ENCODE measurements at places on chromosomes 5 and 9.

- no peak for DNase-seq
Observed at GRCh38 chr5:107542831-107543231, 127.9 kb downstream of the EFNA5 start.

DNA sequence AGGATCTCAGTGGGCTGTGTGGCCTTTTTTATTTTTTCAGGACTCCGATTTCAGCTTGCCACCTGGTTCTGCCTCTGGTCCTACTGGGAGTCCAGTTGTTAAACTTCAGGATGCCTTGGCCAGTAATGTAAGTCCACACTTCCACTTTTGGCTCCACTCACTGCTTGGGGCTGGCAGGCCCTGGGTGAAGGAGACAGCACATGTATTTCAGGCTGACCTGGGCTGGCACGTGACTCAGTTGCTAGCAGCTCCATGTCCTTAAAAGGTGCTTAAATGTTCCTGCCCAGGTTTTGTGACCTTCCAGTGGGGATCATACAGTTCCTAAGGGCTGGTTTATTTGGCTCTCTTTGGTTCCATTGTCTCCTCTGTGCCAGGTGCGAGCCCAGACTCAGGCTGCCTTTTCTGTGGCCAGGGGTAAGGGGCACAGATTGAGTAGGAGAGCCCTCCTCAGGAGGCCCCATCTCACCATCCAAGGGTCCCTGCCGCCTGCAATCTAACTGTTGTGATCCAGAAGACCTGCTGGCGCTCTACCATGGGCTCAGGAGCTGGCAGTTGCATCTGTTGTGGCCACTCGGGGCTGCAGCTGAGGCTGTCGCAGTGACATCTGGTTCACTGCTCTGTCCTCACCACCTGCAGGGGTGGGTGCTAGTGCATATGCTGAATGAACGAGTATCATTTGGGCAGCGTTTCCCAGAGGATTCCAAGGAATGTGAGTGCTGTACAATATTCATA lies 19.2 kb upstream of the POMT1 start:
- DNase-seq = no peak

DNA sequence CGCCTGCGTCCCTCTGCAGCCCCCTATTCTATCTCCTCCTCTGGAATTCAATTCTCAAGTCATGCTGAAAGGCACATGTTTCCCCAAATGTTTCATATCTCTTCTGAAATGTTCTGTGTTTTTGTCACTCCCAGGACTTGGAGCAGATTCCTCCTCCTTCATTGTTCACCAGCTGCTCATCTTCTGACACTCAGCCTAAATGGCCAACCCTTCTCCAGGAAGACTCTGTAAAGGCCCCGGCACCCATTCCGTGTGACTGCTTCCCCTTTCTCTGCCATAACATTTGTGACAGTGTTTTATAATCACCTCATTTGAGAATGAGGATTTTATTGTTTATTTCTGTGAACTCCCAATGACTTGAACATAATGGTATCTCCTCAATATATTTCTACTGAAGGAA lies 170.8 kb upstream of the ADAMTS16 start:
- no peak for DNase-seq

DNA sequence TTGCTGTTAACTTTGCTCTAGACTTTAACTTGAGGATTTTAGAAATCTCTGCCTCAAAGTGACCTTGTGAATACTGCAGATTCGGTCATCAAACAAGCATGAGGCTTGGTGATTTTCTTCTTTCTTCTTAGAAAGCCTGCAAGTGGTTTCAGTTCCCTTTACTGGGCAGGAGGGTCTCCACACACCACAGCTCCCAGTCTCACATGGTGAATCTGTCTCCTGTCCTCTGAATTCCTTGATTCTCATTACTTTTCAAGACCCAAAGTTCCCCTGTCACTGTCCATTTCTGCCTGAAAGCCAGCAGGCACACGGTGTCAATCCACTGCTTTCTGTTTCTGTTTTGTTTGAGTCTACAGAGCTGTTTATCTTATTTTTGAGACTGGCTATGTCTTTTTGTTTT lies 14.1 kb downstream of the HSPB3 start:
- DNase-seq = no peak

DNA sequence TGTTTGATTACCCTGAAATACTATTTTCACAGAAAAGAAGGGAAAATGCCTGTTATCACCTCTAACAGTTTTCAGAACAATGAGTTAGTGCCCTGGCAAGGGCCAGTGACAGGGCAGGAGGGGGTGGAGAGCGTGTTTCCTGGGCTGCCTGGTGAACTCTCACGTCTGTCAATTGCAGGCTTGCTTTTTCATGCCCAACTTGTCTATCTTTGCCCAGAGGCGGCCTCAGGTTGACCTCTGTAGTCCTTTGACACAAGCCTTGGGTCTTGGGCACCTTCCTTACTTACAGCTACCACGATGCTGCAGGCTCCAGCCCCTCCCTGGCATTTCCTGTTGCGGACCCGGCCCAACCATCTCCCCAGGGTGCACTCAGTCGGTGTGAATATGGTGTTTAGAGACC lies 2.2 kb upstream of the CEL start:
- DNase-seq = no peak

DNA sequence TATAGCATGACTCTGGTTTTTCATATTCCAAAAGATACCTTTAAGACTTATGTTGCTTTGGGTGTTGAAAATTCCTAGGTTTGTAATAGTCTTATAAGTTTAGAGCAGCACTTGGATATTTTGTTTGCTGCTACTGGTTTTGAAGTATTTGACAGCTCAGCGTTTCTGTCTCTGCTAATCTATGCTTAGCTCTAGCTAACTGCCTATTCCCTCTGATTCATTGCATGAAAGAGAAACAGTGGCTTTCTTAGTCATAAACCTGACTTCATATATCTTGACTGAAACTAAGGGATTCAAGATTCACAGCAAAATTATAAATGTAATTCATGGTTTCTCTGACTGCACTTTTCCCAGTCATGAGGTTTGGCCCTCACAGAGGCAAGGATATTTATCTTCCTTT lies 35.6 kb upstream of the ANXA1 start:
- no peak for DNase-seq

DNA sequence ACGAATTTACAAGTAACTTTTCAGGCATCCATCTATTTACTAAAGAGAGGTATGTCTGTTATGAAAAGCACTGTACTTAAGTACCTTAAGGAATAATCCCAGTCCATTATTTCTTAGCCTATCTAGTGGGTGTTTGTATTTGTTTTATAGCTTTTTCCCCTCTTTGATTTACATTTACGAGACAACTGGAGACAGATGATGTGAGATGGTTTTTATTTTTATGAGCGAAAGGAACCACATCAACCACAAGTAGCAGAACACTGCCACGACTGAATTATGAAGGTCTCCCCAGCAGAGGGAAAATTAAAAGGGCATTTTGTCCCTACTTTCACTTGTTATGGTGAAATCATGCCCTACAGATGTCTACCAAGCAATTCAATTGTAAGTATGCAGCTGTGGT lies 357.8 kb downstream of the NFIB start:
- no peak for DNase-seq

GRCh38 chr5:122141751-122142150 lies 12.4 kb downstream of the ZNF474 start:
- no peak for DNase-seq

- peak; percentile 7 for DNase-seq
Observed at GRCh38 chr5:79561525-79561893, 47.6 kb upstream of the HOMER1 start.

DNA sequence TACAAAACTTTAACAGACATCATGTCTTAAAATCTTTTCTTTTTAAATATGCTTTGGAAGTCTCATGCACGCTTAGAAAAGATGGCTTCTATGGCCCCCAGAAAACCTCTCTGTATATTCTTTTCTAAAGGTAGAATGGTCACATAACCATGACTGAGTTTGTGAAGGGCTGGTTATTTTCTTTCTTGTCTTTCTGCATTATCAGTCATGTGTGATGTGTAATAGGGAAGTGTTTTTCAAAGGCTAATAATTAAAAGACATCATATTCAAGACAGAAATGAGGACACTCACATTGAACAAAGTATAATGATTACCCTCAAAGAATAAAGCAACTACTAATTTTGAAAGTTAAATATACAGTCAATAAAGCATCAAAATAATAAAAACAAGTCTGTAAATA lies 253.4 kb downstream of the TRPM3 start:
- no peak for DNase-seq

DNA sequence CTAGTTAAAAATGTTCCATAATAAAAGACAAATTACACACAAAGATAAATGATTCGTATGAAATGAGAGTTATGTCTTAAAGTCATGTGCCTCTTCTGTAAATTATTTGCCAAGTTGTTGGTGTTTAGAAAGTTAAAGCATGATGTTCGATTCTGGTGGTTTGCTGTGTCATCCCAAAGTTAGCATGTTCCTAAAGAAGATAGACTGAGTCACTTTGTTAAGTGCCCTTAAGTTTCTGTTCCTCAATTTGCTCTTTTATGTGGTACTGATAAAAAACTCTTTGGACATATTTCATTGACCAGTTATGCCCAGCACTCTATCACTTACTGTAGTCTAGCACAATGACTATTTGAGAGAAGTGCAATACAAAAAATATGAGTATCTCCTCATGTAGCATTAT lies 366.9 kb upstream of the ZNF608 start:
- no peak for DNase-seq

DNA sequence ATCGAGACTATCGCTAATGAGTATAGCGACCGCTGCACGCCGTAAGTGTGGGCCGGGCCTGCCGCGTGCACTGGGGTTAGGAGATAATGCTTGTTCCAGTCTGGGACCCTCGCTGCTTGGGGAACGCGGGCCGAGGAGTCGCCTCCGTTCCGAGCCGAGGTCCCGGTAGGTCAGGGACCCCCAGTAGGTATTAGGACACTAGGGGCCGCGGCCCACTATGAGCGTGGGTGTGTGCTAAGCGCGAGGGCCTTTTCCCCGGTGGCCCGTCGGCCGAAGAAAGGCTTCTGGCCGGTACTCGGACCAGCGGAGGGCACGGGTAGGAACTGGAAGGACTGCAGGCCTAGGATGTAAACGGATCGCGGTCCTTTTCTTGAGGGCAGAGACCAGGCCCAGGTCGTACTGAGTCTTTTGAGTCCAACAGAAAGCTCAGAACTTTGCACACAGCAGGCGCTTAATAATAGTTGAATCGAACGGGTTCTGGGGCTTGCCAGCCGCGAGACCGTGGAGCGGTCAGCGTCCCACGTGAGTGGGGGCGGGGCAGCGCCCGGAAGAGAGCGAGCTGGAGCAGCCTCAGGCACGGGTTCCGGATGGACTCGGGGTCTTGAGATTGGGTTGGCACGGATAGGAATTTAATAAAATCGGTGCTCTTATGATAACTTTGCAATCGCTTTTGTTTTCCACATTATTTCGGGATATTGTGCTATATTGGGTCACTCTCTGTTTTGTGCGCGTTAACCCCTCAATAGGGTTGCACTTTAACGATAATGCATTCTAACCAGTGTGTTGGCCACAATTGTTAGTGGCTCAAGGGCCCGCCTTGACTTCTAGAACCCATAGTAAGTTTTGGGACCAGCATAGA lies 733 bp downstream of the HSPA4 start:
- peak; percentile 41 for DNase-seq

GRCh38 chr9:98607787-98608186 lies 100.9 kb downstream of the GABBR2 start:
- DNase-seq = no peak

- no peak for DNase-seq
Observed at GRCh38 chr5:73820326-73820725, 194.3 kb downstream of the ARHGEF28 start.

GRCh38 chr5:34525761-34526160 lies 130.4 kb upstream of the RAI14 start:
- no peak for DNase-seq

DNA sequence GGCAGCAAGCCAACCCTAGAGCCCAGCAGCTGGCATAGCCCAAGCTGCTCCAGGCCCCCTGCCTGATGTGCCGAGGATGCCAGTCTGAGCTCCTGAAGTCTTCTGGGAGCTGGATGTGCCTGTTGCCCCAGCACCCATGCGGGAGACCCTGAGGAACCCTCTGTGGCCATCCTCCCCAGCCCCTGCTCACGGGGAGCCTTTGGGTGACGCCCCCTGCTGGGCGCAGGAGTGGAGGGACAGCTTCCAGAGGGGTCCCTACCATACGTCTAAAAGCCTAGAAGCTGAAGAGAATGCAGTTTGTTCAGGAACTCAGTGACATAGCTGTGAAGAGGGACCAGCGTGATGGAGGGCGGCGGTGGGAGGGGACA lies 33.1 kb upstream of the MVB12B start:
- no peak for DNase-seq

DNA sequence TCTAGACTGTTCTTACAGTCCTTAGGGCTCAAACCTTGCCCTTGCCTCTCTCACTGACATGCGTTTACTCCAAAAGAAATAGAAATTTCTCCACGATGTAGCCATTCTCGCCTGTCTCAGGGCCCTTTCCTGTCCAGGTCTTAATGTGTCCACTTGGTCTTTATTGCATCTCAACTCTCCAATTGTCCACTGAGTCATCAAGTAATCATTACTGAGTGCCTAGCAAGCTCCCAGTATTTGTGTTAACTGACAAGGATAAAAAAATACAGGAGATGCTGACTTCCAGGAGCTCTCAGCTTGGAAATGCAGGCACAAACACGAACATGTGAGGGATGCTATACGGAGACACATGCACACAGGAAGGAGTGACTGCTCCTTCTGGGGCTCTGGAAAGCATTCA lies 147.3 kb downstream of the ARSB start:
- DNase-seq = no peak

GRCh38 chr9:109887079-109887478 lies 107.1 kb downstream of the PALM2AKAP2 start:
- DNase-seq = no peak

- no peak for DNase-seq
Observed at GRCh38 chr5:101580591-101580990, 677.5 kb upstream of the ST8SIA4 start.

- DNase-seq = no peak
Observed at GRCh38 chr5:95876782-95877181, 54.3 kb upstream of the GLRX start.

- DNase-seq = no peak
Observed at GRCh38 chr5:170747357-170747756, 36.2 kb upstream of the GABRP start.

DNA sequence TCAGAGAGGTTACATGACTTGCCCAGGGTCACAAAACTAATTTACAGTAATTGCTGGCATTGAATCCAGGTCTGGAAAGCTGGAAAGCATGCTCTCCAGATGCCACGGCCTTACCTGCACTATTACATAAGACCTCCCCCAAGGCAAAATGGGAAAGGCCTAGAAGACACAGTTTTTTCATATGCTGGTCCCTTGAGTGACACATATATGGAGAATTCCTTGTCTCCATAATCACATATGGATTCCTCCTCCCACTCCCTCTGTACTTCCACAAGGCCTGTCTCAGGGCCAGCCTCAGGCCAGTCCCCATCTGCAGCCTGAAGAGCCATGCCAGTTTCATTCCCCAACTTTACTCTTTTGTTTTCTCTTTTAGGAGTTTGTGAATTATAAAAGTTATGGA lies 28.6 kb upstream of the MEIKIN start:
- DNase-seq = no peak

GRCh38 chr9:35840881-35841644 lies 12.0 kb downstream of the TMEM8B start:
- no peak for DNase-seq

GRCh38 chr5:41364346-41364745 lies 146.1 kb downstream of the PLCXD3 start:
- DNase-seq = no peak

- DNase-seq = no peak
Observed at GRCh38 chr5:118619823-118620222, 368.5 kb downstream of the DTWD2 start.
